Stimulated activated CD8-positive, alpha-beta memory T cell treated with anti-CD3 and anti-CD28 coated beads, Interleukin-7, amount 100 ng/mL, for 1 hour (primary cell): ENCODE measurements at places on chromosomes 12 and 14.

DNA sequence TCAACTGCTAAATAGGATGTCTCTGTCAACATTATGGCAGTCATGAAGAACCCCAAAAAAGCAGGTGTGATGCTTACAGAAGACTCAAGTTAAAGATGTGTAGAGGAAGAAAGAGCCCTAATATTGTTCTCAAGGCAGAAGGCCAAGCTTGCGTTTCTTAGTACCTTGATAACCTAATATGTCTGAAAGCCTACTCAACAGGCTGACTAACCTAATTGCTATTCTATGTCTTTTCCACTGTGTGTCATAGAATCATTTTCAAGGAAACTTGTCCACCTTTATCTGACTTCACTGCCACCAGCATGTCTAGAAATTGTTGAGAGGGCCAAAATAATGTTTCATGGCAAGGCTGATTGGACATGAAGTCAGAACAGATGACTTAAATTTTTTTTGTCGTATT, 373.2 kb downstream of the BTG1 start:
- no peak for DNase-seq

DNA sequence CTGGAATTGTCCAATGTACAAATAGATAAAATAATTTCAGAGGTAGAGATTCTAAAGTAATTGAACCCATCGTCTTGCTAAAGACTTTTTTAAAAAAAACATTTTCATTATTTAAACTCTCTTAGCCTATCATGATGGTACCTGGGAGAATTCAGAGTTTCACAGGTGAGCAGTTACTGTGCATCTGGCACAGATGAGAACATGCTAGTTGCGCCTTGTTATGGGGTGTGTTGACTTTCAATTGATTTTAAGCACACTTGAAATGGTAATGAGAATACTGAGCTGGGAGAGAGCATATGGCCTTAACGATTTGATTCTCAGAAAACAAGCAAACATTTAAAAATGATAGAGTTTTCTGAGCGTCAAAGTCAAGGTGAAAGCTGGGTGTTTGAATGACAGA, 66.6 kb downstream of the FLRT2 start:
- DNase-seq = no peak

DNA sequence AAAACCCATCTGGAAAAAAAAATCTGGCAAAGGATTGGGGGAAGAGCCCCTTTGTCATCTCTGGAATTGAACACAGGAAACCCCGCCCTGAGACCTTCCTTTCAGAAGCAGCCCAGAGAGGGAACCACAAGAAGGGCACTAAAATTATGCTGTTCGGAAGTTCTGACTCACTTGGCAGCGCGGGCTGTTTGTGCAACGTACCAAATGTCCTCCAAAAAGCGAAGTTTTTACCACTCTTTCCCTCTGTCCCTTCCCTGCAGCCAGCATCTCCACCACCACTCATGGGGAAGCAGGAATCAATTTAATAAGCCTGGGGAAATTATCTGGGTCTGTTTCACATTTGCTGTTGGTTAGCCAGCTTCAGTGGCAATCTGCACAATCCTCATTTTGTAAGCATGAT, 3.2 kb upstream of the SYNE3 start:
- DNase-seq = peak; percentile 49

GRCh38 chr12:104499668-104500332, 43.1 kb downstream of the CHST11 start:
- no peak for DNase-seq

DNA sequence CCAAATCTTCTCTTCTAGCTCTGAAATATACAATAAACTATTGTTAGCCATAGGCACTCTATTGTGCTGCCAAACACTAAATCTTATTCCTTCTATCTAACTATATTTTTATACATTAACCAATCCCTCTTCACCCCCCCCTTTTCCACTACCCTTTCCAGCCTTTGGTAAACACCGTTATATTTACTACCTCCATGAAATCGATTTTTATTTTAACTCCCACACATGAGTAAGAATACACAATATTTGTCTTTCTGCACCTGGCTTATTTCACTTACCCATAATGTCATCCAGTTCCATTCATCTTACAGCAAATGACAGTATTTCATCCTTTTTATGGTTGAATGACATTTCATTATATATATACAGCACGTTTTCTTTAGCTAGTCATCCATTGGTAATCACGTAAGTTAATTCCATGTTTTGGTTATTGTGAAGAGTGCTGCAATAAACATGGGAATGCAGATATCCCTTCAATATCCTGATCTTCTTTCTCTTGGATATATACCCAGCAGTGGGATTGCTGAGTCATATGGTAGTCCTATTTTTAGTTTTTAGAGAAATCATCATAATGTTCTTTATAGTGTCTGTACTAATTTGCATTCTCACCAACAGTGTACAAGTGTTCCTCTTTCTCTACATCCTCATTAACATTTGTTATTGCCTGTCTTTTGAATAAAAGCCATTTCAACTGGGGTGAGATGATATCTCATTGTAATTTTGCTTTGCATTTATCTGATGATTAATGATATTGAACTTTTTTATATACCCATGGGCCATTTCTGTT, 34.2 kb upstream of the PLBD1 start:
- no peak for DNase-seq

DNA sequence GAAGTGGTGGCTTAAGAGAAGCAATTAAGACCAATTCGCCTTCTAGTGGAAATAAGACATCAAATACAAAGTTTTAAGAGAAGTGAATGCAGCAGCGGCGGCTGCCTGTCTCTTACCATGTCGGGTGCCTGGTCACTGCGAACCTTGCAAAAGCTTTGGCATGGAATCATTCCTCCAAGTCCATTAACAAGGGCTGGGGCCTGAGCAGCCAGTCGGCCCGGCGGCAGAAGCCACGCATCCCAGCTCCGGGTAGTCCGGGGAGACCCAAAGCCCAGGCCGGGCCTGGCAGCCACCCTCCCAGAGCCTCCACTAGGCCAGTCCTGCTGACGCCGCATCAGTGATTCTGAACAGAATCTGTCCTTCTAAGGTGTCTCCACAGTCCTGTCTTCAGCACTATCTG, 321.0 kb downstream of the TMEM121 start:
- DNase-seq = no peak

DNA sequence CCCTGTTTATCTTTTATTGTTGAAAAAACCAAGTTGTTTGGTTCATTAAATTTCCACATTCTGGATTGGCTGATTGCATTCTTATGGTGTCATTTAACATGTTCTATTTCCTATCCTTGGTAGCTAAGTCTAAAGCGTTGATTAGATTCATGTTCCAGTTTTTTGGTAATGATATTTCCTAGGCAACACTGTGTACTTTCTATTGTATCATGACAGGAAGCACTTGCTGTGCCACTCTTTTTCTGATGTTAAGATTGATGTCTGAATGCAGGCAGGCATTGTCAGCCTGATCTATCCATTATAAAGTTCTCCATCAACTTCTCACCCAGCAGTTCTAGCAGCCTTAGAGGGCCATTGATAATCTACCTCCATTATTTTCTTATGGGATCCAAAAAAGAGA, 91.1 kb upstream of the ARID2 start:
- DNase-seq = no peak

DNA sequence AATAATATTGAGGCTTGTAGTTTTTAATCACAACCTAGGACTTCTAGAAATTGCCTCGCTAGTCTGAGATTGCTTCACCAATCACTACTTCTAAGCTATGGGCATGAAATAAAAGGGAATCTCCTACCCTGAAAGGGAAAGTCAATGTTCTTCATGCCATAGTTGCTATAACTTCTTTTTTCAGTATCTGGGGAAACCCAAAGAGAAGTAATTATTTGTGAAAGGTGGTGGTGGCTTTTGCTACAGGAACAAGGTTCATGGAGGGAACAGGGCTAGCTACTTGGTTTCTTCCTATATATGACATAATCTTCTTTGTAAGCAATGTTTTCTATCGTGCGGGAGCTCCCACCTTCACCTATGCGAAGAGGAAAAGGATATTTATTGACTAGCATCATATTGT, 61.6 kb upstream of the DNM1L start:
- DNase-seq = no peak

DNA sequence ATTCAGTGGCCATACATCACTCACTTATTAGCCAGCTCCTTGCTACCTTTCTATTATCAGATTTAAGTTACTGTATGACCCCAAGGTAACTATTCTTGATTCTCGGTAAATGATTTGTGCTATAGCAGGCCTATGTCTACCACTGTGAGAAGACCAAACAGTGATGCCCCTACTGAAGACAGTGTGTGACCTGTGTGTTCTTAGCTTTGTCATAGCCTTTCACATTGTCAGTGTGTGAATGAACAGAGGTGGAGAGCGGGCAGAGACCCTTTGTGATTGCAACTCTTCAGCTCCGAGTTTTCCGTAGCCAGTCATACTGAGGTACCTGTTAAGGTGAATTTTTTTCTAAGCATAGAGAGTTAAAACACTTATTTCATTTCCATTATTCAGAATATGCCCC, 294.0 kb downstream of the LRFN5 start:
- no peak for DNase-seq

GRCh38 chr14:105333613-105334364, 19.2 kb downstream of the PACS2 start:
- no peak for DNase-seq

- no peak for DNase-seq
These were observed 510 bp upstream of the TTC8 start for GRCh38 chr14:88823968-88824313.

- DNase-seq = no peak
These were observed 92.6 kb upstream of the ATP2B1 start for GRCh38 chr12:89801284-89801683.

DNA sequence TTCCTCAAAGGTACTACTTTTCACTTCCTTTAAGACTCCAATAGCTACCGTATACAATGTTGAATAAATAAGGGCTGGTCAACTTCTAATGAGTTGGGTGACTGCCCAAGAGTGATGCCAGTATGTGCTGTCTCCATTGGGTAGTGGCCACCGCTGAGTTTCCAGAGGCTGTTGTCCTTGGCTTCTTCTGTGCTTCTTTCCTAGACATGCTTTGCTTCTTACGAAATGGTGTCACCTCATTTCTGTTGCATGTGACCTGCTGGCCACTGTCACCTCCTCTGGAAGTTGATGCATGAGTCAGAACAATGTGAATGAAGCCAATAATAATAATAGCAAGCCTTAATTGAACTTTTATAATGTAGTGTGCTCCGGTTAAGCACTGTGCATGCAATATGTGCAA, 7.5 kb upstream of the NID2 start:
- DNase-seq = no peak

DNA sequence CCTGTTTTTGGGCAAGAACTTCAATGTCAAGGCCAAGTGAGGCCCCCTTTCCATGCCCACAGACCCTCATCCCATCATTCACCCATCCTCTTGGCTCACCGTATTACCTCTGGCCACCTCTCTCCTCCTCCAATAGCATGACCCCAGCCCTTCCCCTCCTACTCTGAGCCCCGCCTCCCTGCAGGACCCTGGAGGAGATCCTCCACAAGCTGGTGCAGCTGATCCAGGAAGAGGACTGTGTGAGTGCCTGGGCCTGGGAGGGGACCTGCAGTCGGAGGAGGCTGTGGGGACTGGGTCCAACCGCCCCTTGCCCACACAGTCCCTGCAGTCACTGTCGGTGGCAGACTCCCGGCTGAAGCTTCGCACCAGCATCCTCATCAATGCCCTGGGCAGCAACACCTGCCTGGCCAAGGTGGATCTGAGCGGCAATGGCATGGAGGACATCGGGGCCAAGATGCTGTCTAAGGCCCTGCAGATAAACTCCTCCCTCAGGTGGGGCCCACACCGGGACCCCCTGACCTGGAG, 7.2 kb downstream of the CARMIL3 start:
- DNase-seq = no peak

- DNase-seq = no peak
These were observed 278.6 kb downstream of the MED13L start for GRCh38 chr12:115998794-115999478.

GRCh38 chr12:66115071-66115600, 15.4 kb downstream of the LLPH start:
- DNase-seq = no peak

- DNase-seq = no peak
These were observed 30.8 kb upstream of the SOCS2 start for GRCh38 chr12:93541578-93542225.

- DNase-seq = no peak
These were observed 8.6 kb upstream of the GPR68 start for GRCh38 chr14:91252871-91253794.

- no peak for DNase-seq
These were observed 6.7 kb downstream of the CLEC12A start for GRCh38 chr12:9977916-9978315.

DNA sequence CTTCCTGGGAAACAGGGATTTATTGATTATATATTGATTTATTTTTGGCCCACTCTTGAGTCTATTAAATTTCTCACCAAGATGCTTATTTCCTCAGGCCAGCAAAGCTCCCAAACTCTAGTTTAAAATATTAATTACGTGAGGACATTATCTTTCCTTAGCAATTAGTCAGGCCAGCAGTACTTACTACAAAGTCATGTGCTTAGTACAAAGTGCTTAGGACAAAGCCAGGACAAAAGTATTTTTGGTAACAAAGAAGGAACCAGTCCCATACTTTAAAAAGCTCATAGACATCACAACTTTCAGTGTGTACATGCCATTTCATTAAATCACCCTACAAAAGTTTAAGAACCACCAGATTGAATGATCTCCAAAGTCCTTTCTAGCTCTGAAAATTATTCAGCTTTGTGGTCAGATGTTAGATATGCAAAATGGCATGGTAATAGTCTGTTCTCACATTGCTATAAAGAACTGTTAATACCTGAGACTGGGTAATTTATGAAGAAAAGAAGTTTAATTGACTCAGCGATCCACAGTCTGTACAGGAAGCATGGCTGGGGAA, 94.7 kb upstream of the PWP1 start:
- DNase-seq = no peak

GRCh38 chr12:130335517-130336392, 1.9 kb upstream of the PIWIL1 start:
- DNase-seq = no peak

- peak; percentile 37 for DNase-seq
These were observed at the start of gene ZBTB39 for GRCh38 chr12:57005980-57006808. Gene ZBTB39 (minus strand): TSS chr12:57006546. CDS start chr12:57004917, 1,629 bp downstream.

- DNase-seq = no peak
These were observed 490.4 kb upstream of the ATP2B1 start for GRCh38 chr12:90199006-90199405.

GRCh38 chr14:68099495-68100045, 280.0 kb downstream of the RAD51B start:
- no peak for DNase-seq

- no peak for DNase-seq
These were observed 592.0 kb downstream of the KCNH5 start for GRCh38 chr14:62453226-62453625.

GRCh38 chr14:92497391-92497790, 16.2 kb upstream of the RIN3 start:
- no peak for DNase-seq

- no peak for DNase-seq
These were observed 21.9 kb downstream of the DIO3 start for GRCh38 chr14:101583006-101583714.

DNA sequence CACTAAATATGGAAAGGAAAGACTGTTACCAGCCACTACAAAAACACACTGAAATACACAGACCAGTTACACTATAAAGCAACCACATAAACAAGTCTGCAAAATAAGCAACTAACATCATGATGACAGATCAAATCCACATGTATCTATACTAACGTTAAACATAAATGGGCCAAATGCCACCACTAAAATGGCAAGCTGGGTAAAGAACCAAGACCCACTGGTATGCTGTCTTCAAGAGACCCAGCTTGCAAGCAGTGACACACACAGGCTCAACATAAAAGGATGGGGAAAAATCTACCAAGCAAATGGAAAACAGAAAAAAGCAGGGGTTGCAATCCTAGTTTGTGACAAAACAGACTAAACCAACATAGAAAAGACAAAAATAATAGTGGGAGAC, 260.9 kb upstream of the SSTR1 start:
- no peak for DNase-seq
